ENCODE measurements at places on chromosomes 1 and 21. TPM values are rescaled to one million over a fixed set of nuclear protein-coding genes. Genes with fewer than 3 reads are reported as not detected.

Gene SYPL2
- 0.13 TPM for total RNA-seq

Gene SPATA21
- 0.03 TPM for total RNA-seq

Gene IFI44L
- 0.28 TPM for total RNA-seq

Gene GJA5
- not detected for total RNA-seq

Gene LORICRIN
- total RNA-seq: not detected

Gene GREM2
- 0.09 TPM for total RNA-seq

Gene PDZK1
- total RNA-seq: 0.95 TPM

Gene ACTL8
- total RNA-seq: 1.7 TPM

Gene TCP10L
- total RNA-seq: 0.80 TPM

Gene PTPN7
- total RNA-seq: 0.05 TPM

Gene RHCE
- total RNA-seq: not detected

Gene SLAMF9
- total RNA-seq: 0.41 TPM

Gene FAM151A
- total RNA-seq: 0.26 TPM

Gene AGMAT
- 6.7 TPM for total RNA-seq

Gene PCAT6
- 3.5 TPM for total RNA-seq

Gene RGSL1
- not detected for total RNA-seq

Gene CCDC17
- total RNA-seq: 0.26 TPM

Gene CD1B
- total RNA-seq: not detected

Gene HSPB7
- not detected for total RNA-seq

Gene CFH
- total RNA-seq: 4.2 TPM

Gene NCF2
- 1.5 TPM for total RNA-seq

Gene MEAF6
- total RNA-seq: 57.9 TPM

Gene OR2T35
- not detected for total RNA-seq

Gene FMO4
- 0.24 TPM for total RNA-seq

Gene ABCB10
- 21.5 TPM for total RNA-seq

Gene SH2D1B
- total RNA-seq: 0.10 TPM

Gene RO60
- 25.9 TPM for total RNA-seq

Gene MRPS21
- total RNA-seq: 82.3 TPM

Gene FOXE3
- 0.09 TPM for total RNA-seq

Gene TTC39A
- 2.9 TPM for total RNA-seq

Gene PLXNA2
- total RNA-seq: 3.8 TPM

Gene ELAVL4
- not detected for total RNA-seq

Gene NEGR1
- not detected for total RNA-seq

Gene SFN
- 551 TPM for total RNA-seq

Gene DSCAM
- total RNA-seq: not detected

Gene CELSR2
- total RNA-seq: 4.7 TPM

Gene SASS6
- 3.4 TPM for total RNA-seq

Gene CLIC6
- 0.08 TPM for total RNA-seq

Gene PBX1
- 11.9 TPM for total RNA-seq

Gene COPA
- total RNA-seq: 77.4 TPM

Gene GPR52
- not detected for total RNA-seq

Gene FTCD
- not detected for total RNA-seq

Gene C1orf21
- total RNA-seq: 9.9 TPM

Gene SPATA45
- not detected for total RNA-seq

Gene ZMYND12
- 0.63 TPM for total RNA-seq

Gene S100A8
- total RNA-seq: not detected

Data from A549 treated with AZD2906 at 1 μM for 4 hours (cell line).